Stimulated activated CD4-positive, alpha-beta T cell treated with anti-CD3 and anti-CD28 coated beads, Interleukin-1b, Interleukin-23, amount 100 ng/mL, for 4 hours (primary cell): ENCODE measurements at places on chromosomes 3 and 15.

GRCh38 chr3:122397201-122397600, 13.2 kb downstream of the FAM162A start:
- DNase-seq, result no peak

GRCh38 chr3:127644641-127645370, 15.8 kb downstream of the PODXL2 start:
- DNase-seq, result no peak

GRCh38 chr3:159796744-159797143, 191.9 kb upstream of the IL12A start:
- no peak for DNase-seq

GRCh38 chr3:12489832-12490231, 5.6 kb downstream of the TSEN2 start:
- DNase-seq, result no peak

- no peak for DNase-seq
These were observed 11.2 kb downstream of the ISLR2 start for GRCh38 chr15:74141591-74141990.
